ENCODE measurements at places on chromosomes 5 and 9.
A peak's percentile ranks its signal among the peaks of the same experiment; 100 is the strongest.

DNA sequence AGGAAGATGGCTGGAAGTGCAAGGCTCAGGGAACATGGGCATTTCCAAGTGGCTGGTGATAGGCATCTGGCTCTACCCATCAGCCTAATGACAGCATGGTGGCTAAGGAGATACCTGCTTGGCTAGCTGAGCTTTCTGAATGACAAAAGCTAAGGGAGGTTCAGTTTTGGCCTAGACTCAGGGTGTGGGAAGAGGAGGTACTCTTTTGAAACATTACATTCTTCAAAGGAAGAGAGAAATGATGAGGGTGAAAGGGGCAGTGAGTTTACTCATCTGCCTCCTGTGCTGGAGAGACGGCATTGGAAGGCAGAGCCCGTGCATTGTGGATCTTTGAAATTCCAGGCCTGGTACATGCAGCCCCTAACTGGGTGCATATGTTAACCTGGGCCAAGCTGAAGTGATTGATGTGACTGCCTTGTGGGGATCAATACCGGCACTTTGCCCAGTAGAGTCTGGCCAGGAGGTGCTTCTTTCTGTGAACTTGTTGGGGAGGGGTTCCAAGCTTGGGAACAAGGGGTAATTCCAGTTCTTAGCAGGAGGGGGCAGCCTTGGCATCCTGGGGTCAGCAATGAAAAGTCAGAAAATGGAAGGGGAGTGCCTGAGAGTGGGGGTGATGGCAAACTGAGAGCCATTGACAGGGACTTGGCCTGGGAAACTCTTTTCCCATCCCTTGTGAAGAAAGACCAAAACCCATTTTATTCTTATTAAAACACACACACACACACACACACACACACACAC is 108.6 kb downstream of the ACER2 start:
- no peak for DNase-seq

- no peak for DNase-seq
Observed at GRCh38 chr5:157535042-157535865, 40.3 kb downstream of the ADAM19 start.

DNA sequence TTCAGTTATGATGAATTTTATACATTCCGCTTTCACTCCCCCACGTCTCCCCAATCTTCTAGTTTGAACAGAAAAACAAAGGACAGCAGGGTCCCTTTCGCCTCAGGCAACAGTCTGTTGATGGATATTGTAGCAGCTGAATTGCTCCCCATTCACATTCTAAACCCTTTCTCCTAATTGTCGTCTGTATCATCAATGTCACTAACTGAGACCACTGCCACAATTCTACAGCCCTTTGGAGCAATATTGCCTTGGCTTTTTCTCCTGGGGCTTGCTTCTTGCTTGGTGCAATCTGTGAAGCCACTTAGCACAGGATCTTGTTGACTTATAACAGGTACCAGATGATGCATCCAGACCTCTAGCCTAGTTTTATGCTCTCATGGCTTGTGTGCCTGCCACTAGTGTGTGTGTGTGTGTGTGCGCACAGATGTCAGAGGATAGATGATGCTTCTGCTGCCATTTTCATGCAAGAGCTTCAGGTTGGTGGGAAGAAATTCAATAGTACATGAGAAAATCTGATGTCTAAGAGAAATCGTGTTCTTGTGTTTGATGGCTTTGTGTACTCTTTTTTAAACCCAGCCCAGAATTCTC is 195.2 kb upstream of the ISL1 start:
- DNase-seq: peak; percentile 7

- DNase-seq: no peak
Observed at GRCh38 chr5:40841068-40841805, at the start of gene CARD6. Gene CARD6 (plus strand): TSS chr5:40841367. CDS start chr5:40841383, 16 bp downstream.

DNA sequence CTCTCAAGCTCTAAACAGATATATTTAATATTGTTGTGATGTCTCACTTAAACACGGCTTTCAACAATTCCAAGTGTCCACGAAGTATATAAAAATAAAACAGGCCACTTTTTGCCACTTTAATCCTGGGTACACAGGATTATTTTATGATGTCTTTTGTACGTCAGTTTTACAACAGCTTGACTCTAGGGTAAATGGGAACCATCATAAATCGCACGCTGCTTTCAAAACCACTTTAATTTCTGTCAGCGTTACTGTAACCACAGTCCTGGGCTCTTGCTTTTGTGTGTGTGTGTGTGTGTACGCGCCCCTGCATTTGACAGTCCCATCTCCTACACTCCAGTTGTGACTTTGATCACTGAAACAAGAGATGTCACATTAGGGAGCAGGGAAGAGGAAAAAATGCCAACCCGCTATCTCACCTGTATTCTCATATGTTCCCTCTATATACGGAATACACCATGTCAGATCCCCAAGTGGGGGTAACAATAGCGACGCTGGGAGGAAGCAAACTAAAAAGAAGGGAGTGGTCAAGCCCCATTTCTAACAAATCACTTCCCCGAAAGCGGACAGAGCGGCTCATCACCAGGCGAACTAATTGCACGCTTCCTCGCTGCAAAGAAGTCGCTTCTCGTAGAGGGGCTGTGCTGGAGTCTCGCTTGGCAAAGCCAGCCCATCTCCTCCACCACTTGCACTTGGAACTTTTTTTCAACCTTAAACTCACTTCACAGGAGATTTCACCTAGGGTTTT is 1.2 kb downstream of the BNC2 start:
- no peak for DNase-seq

DNA sequence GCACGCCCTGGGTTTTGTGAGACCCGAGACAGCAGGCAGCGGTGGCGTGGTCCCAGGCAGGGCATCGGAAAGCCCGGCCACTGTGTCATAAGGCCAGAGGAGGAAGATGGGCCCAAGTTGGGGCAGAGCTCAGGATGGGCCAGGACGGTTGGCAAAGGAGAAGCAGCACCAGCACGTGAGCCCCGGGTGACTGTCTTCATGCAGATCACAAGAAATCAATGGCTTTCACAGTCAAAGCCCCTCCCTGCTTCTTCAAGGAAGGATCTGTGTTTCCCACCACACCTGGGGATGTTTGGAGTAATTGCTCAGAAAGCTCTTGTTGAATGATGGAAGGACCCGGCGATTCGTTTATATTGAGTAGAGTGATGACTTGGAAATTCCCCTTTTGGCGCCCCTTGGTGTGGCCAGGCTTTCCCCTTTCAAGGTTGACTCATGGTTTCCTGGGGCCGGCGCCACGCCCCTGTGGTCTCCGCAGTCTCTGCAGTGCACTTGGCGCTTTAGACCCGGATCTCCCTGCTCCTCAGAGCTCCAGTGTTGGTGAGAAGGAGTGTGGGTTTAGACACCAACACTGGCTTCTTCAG is 52.1 kb downstream of the IL31RA start:
- no peak for DNase-seq

- no peak for DNase-seq
Observed at GRCh38 chr5:129511291-129511690, 51.2 kb downstream of the ADAMTS19 start.

- DNase-seq: no peak
Observed at GRCh38 chr9:136860933-136861873, 4.9 kb downstream of the EDF1 start.

DNA sequence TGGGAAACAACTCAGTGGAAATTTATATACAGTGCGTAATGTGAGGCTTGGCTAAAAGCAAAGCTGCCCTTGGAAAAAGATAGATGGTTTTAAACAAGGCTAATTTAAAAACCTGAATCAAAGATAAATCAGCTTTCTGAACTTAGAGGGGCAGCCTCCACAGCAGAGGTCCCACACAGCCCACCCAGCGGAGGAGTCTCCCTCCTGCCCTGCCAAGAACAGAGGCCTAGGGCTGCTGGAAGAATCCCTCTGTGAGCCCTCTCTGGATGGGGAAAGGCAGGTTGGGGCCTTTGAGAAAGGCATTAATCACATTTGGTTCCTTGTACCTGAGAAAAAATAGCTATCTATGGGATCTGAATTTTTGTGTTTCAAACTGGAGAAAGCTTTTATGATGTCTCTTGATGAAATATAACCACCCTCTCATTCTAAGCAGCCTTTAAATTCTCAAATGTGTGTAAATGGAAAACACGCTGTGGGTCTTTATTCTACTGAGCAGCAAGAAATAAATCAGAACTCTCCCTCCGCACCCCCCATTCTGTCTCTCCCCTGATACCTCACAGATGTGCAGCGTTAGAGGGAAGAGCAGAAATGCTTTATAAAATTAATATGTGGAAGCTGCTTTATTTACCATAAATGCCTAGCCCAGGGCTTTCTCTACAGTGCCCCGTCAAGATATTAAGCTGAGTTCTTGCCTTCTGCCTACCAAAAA is 329.2 kb downstream of the EFNA5 start:
- no peak for DNase-seq

DNA sequence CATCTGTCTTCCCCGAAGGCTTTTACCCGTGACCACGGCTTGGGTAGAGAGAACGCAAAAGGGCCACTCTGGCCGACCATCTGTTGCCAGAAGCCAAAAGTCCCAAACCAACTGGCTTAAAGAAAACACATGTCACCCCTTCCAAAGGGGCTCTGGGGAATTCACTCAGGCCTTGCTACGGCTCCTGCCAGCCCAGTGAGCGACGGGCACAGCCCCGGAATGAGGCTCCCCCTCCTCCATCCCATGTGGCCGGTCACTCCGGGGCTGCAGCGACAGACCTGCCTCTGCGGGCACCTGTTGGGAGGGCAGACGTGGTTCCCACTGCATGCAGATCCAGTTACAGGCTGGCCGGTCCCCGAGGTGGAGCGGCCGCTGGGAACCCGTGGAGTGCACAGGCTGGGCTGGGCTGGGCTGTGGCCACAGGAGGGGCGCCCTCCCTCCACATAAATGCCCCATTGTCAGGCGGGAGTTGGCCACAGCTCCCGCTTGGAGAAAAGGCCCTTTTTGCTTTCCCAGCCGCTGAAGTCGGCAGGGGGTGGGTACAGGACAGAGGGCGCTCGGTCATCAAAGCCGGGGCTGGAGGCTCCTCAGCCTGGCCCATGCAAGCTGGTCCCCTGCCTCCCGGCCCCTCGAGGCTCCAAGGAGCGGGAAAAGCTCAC is 19.9 kb downstream of the NOTCH1 start:
- DNase-seq: no peak

DNA sequence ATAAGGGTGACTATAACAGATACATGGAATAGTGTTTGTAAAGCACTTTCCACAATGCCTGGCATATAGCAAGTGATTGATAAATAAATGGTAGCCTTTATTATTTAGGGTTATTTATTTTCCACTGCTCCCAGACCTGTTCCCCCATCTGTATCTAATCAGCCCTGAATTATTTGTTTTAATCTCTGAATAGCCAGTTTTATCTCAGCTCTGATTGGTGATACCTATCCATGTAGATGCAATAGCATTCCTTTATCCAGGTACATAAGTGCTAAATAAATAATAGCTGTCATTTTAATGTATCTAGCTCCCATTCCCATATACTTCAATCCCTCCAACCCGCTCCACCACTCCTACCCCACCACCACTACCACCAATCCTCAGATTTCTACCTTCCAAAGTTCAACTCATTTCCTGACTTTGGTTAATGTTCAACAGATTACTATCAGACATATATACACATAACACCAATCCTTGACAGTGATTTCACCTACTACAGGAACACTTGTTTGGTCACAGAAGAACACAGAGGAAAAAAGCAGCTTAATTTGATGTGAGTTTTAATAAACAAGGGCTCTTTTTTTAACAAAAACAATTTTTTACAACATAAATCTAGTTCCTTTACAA is 14.0 kb downstream of the PRKAA1 start:
- no peak for DNase-seq

- no peak for DNase-seq
Observed at GRCh38 chr9:132645306-132645705, 24.5 kb downstream of the DDX31 start.

DNA sequence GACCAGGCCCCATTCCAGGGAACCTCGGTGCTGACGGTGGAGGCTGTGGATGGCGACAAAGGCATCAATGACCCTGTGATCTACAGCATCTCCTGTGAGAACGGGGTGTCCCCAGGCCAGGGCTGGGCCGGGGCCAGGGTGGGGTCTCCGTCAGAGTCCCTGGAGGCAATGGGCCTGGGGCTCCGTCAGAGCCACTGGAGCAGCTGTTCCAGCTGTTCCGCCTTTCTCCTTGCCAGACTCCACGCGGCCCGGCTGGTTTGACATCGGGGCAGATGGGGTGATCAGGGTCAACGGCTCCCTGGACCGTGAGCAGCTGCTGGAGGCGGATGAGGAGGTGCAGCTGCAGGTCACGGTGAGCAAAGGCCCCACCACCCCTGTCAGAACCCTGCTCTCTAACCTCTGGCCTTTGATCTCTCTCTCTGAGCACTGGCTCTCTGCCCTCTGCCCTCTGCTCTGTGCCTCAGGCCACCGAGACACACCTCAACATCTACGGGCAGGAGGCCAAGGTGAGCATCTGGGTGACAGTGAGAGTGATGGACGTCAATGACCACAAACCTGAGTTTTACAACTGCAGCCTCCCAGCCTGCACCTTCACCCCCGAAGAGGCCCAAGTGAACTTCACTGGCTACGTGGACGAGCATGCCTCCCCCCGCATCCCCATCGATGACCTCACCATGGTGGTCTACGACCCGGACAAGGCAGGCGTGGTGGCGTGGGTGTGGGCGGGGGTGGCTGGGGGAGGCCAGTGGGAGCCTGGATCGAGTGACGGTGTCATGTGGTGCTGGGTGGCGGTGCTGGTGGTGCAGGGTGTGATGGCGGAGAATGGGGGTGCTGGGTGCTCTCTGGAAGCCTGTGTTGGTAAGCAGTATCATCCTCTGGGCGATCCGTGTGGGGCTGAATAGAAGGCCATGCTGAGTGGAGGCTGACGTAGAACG is 26.6 kb downstream of the CDHR2 start:
- DNase-seq: no peak

DNA sequence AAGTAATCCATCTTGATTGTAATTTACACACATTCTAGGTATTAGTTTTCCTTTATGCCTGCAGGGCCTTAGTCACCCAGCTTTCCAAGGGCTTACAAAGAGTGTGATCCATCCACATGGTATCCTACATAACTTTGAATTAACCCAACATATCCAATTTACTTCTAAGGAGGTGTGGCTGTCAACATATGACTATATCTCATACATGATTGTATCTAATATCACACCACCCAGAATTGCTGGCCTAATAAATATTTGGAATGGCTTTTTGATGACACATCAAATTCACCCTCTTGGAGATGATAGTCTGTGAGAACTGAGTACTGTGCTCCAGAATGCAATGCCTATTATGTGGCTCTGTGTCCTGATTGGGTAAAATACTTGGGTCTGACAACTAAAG is 363.3 kb upstream of the GRIN3A start:
- no peak for DNase-seq

- DNase-seq: no peak
Observed at GRCh38 chr5:129978270-129978669, 74.0 kb downstream of the CHSY3 start.

- DNase-seq: no peak
Observed at GRCh38 chr5:122091936-122092600, 14.0 kb upstream of the LOX start.

DNA sequence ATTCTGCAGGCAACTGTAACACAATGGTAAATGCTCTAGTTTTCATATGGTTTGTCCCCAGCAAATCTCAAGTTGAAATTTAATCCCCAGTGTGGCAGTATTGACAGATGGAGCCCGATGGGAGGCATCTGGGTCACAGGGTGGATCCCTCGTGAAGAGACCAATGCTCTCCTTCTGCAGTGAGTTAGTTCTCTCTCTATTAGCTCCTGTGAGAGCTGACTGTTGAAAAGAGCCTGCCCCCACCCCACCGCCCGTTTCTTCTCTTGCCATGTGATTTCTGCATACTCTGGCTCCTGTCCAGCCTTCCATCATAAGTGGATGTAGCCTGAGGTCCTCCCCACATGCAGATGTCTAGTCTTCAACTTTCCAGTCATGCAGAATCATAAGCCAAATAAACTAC is 27.0 kb downstream of the IARS1 start:
- DNase-seq: no peak

- no peak for DNase-seq
Observed at GRCh38 chr5:119583684-119584083, 45.7 kb upstream of the FAM170A start.

- no peak for DNase-seq
Observed at GRCh38 chr9:95580812-95581761, 64.3 kb upstream of the PTCH1 start.
